ENCODE measurements at places on chromosomes 12 and 14. TPM values are rescaled to one million over a fixed set of nuclear protein-coding genes. Genes with fewer than 3 reads are reported as not detected.

ASB2 gene
- total RNA-seq = not detected

TTC9 gene
- total RNA-seq = 1.3 TPM

OR10P1 gene
- total RNA-seq = not detected

PSMB5 gene
- 233 TPM for total RNA-seq

STRAP gene
- 112 TPM for total RNA-seq

CPM gene
- 1.3 TPM for total RNA-seq

MMP17 gene
- 7.2 TPM for total RNA-seq

EP400 gene
- total RNA-seq = 17.4 TPM

LRRC10 gene
- not detected for total RNA-seq

ENDOU gene
- not detected for total RNA-seq

ASCL1 gene
- total RNA-seq = not detected

SOAT2 gene
- not detected for total RNA-seq

MAP1LC3B2 gene
- total RNA-seq = 0.86 TPM

RASSF3 gene
- total RNA-seq = 35.9 TPM

SIX4 gene
- 6.9 TPM for total RNA-seq

NUAK1 gene
- total RNA-seq = 116 TPM

COX8C gene
- not detected for total RNA-seq

TMED10 gene
- 282 TPM for total RNA-seq

GPD1 gene
- under 0.01 TPM for total RNA-seq

CAPS2 gene
- total RNA-seq = 0.57 TPM

CPNE6 gene
- total RNA-seq = not detected

GLTP gene
- total RNA-seq = 66.7 TPM

SLC17A8 gene
- not detected for total RNA-seq

STON2 gene
- total RNA-seq = 3.6 TPM

SLCO1B1 gene
- total RNA-seq = not detected

ATP2B1 gene
- 28.1 TPM for total RNA-seq

SCN8A gene
- 2.5 TPM for total RNA-seq

AREL1 gene
- total RNA-seq = 46.1 TPM

NYNRIN gene
- 28.7 TPM for total RNA-seq

LMNTD1 gene
- total RNA-seq = 0.29 TPM

NUDT14 gene
- 72.2 TPM for total RNA-seq

All from vein endothelial cell (primary cell).